Astrocyte (in vitro differentiated cells and primary cell): ENCODE measurements at places on chromosomes 12 and 14. TPM values are rescaled to one million over a fixed set of nuclear protein-coding genes. Genes with fewer than 3 reads are reported as not detected.
A peak's percentile ranks its signal among the peaks of the same experiment; 100 is the strongest.

The CD63 gene
- 965 and 1,014 TPM in 2 replicates for total RNA-seq

The KLRK1 gene
- total RNA-seq: 0.73 and 1.1 TPM in 2 replicates

The HVCN1 gene
- total RNA-seq: 0.94 and 1.0 TPM in 2 replicates

The PIWIL1 gene
- total RNA-seq: not detected in 2 replicates

The PRB2 gene
- total RNA-seq: not detected in 2 replicates

The LRTM2 gene
- not detected in 2 replicates for total RNA-seq

The AKAP3 gene
- total RNA-seq: 0.94 and 1.4 TPM in 2 replicates

The CCDC177 gene
- total RNA-seq: not detected in 2 replicates

The RNASE3 gene
- not detected in 2 replicates for total RNA-seq

The RASSF8 gene
- total RNA-seq: 24.2 and 39.5 TPM in 2 replicates

The OR4K5 gene
- not detected in 2 replicates for total RNA-seq

DNA sequence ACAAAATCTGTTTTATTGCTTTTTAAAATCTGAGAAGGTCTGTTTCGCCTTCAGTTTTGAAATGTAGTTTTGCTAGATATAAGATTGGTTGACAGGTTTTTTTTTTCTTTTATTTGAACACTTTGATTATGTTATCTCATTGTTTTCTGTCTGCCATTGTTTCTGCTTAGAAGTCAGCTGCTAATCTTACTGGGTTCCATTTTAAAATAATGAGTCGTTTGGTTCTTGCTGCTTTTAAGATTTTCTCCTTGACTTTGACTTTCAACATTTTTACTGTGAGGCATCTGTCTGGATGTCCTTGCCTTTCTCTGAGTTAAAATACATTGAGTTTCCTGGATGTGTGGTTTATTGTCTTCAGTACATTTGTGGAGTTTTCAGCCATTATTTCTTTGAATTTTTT, 56.7 kb downstream of the ADIPOR2 start:
- no peaks in the 10 kb centered on the region for H3K36me3 ChIP-seq

- DNase-seq: no peak
- H3K27ac ChIP-seq: no peak overlapping the region
- H3K36me3 ChIP-seq: no peaks in the 10 kb centered on the region
- H3K4me1 ChIP-seq: no peaks in the 10 kb centered on the region
Measured at GRCh38 chr14:46887144-46887543, 235.6 kb upstream of the RPL10L start.

DNA sequence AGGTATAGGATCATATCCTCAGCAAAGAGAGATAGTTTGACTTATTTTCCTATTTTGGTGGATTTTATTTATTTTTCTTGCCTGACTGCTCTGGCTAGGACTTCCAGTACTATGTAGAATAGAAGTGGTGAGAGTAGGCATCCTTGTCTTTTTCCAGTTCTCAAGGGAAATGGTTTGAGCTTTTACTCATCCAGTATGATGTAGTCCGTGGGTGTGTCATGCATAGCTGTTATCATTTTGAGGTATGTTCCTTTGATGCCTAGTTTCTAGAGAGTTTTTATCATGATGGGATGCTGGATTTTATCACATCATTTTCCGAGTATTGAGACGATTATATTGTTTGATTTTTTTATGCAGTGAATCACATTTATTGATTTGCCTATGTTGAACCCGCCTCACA, 97.2 kb downstream of the MGAT4C start:
- no peak overlapping the region for H3K27ac ChIP-seq
- no peaks in the 10 kb centered on the region for H3K36me3 ChIP-seq
- H3K4me3 ChIP-seq: no peak overlapping the region
- H3K4me1 ChIP-seq: no peaks in the 10 kb centered on the region
- peak; percentile 42 for DNase-seq

GRCh38 chr14:59292028-59292427, 103.6 kb downstream of the DAAM1 start:
- no peaks in the 10 kb centered on the region for H3K27me3 ChIP-seq
- peaks cover 13% of the 10 kb centered on the region for H3K4me1 ChIP-seq

DNA sequence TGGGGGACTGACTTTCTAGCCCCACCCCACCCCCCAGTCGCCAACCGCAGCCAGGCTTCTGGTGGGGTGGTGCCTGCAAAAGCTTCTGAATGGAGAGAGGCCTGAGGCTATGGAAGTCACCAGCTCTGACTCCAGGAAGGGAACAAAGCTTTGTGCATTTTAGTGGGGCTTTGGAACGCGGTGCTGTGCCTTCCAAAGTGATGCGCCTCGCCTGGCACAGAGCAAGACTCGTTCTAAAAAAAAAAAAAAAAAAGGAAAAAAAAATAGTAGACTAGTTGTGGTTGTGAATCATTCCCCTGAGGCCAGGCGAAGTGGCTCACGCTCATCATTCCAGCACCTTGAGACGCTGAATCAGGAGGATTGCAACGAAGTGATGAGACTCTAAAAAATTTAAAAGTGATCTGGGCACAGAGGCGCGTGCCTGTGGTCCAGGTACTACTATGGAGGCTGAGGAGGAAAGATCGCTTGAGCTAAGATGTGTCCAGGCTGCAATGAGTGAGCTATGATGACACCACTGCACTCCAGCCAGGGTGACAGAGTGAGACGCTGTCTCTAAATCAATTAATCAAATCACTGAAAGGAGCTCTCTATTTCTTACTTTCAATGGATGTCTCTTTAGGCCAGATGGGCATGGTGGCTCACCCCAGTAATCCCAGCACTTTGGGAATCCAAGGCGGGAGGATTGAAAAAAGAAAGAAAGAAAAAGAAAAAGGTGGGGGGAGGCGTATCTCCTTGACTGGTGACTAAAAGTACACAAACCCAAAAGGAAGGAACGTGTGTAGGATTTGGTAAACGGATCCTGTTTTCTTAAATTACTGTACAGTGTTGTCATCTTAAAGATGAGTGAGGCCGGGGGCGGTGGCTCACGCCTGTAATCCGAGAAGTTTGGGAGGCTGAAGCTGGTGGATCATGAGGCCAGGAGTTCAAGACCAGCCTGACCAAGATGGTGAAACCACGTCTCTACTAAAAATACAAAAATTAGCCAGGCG, 259.6 kb upstream of the ALG10B start:
- DNase-seq: no peak
- H3K4me1 ChIP-seq: no peaks in the 10 kb centered on the region
- no peak overlapping the region for H3K4me3 ChIP-seq
- H3K27ac ChIP-seq: no peak overlapping the region

GRCh38 chr14:91953170-91953985, 5.9 kb upstream of the FBLN5 start:
- H3K36me3 ChIP-seq: no peaks in the 10 kb centered on the region
- no peaks in the 10 kb centered on the region for H3K27me3 ChIP-seq
- no peak overlapping the region for H3K27ac ChIP-seq

DNA sequence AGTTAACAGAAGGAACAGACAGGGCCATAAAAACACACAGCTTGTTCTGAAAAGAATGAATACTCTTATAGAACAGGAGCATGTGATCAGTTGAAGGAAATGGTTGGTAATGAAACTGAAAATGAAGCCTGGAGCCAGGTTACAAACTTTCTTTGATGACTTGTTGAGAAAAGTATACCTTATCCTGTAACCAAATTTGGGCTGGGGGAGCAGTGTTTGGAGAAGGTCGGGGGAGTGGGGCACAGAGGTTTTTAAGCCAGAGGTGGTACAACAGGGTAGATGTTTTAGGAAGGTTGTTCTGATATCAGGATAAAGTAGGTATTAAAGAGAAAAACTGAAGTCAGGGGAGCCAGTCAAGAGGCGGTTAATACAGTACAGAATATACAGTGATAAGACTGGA, 8.2 kb downstream of the GOLT1B start:
- H3K27ac ChIP-seq: no peak overlapping the region
- no peak overlapping the region for H3K4me3 ChIP-seq
- H3K36me3 ChIP-seq: peaks cover 25% of the 10 kb centered on the region
- H3K4me1 ChIP-seq: no peaks in the 10 kb centered on the region
- no peak for DNase-seq
- no peaks in the 10 kb centered on the region for H3K27me3 ChIP-seq

- H3K27me3 ChIP-seq: no peaks in the 10 kb centered on the region
- peaks cover 3% of the 10 kb centered on the region for H3K36me3 ChIP-seq
- no peak for DNase-seq
- peaks cover 7% of the 10 kb centered on the region for H3K4me1 ChIP-seq
Measured at GRCh38 chr12:19304149-19304750, 135.0 kb upstream of the AEBP2 start.

GRCh38 chr12:94553130-94553519, 93.5 kb upstream of the CEP83 start:
- DNase-seq: peak; percentile 78
- no peak overlapping the region for H3K27ac ChIP-seq
- H3K4me1 ChIP-seq: peaks cover 10% of the 10 kb centered on the region
- H3K36me3 ChIP-seq: no peaks in the 10 kb centered on the region

DNA sequence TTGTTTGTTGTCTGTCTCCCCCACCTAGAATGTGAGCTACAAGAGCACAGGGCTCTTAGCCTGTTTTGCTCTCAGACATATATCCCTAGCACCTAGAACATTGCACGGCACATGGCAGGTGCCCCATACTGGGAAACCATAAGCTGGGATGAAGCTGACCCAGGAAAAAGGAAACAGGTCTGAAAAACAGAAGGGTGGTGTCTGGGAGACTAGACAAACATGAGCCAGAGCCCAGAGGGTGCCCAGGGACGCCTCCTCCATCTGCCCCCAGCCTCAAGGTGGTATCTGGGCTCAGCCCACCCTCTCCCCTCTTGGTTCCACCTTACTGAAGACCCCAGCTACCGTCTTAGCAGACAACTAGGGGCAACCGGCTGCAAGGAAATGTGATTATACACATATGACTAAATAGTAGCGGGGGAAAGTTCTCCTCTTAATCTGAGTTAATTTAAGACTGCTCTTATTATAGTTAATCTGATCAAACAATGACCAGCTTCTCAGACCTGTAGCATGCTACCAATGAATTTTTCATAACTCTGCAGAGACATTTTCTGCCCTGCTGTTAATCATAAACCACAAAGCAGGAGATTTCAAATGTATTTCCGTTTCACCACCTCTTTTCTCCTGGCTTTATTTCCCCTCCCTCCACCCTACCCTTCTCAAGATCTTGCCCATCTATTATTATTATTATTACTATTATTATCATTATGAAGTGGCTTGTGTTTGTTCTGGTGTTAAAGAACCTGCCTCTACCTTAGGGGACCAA, 31.9 kb downstream of the KSR2 start:
- no peaks in the 10 kb centered on the region for H3K27me3 ChIP-seq
- H3K4me3 ChIP-seq: no peak overlapping the region
- H3K27ac ChIP-seq: no peak overlapping the region
- H3K36me3 ChIP-seq: no peaks in the 10 kb centered on the region

GRCh38 chr14:54570047-54570446, 3.1 kb downstream of the SAMD4A start:
- peaks cover 26% of the 10 kb centered on the region for H3K4me1 ChIP-seq
- peaks cover 14% of the 10 kb centered on the region for H3K36me3 ChIP-seq
- H3K27me3 ChIP-seq: no peaks in the 10 kb centered on the region
- DNase-seq: no peak
- H3K4me3 ChIP-seq: peak overlapping the region; percentile 41

- H3K4me3 ChIP-seq: no peak overlapping the region
- DNase-seq: peak; percentile 26
- no peaks in the 10 kb centered on the region for H3K27me3 ChIP-seq
- peaks cover 8% of the 10 kb centered on the region for H3K36me3 ChIP-seq
Measured at GRCh38 chr12:116959845-116960514, 49.2 kb downstream of the FBXW8 start.

DNA sequence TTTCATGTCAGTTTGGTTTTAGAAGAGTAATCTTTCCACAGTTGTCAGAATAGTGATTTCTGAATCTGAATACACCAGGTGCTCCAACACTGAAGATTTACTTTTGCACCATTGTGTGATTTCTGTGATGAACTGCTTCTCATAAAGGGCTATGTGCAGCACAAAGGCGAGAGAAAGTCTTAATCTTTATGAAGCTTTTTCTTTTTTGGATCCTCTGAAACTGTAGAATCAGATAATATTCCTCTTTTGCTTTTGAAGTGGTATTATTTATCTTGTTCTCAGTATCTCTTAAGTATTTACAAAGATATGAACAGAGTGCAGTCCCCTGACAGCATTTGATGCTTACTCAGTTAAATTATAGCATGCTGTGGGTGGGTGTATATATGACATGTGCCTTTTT, 207.8 kb downstream of the NAV3 start:
- no peaks in the 10 kb centered on the region for H3K4me1 ChIP-seq
- no peak overlapping the region for H3K27ac ChIP-seq
- DNase-seq: no peak

GRCh38 chr12:109092497-109093021, 713 bp downstream of the ALKBH2 start:
- H3K36me3 ChIP-seq: peaks cover 5% of the 10 kb centered on the region
- no peak for DNase-seq
- H3K4me3 ChIP-seq: peak overlapping the region; percentile 72
- H3K27ac ChIP-seq: peak overlapping the region; percentile 63

GRCh38 chr12:68377881-68378280, 45.7 kb upstream of the MDM1 start:
- no peaks in the 10 kb centered on the region for H3K4me1 ChIP-seq
- H3K36me3 ChIP-seq: no peaks in the 10 kb centered on the region

DNA sequence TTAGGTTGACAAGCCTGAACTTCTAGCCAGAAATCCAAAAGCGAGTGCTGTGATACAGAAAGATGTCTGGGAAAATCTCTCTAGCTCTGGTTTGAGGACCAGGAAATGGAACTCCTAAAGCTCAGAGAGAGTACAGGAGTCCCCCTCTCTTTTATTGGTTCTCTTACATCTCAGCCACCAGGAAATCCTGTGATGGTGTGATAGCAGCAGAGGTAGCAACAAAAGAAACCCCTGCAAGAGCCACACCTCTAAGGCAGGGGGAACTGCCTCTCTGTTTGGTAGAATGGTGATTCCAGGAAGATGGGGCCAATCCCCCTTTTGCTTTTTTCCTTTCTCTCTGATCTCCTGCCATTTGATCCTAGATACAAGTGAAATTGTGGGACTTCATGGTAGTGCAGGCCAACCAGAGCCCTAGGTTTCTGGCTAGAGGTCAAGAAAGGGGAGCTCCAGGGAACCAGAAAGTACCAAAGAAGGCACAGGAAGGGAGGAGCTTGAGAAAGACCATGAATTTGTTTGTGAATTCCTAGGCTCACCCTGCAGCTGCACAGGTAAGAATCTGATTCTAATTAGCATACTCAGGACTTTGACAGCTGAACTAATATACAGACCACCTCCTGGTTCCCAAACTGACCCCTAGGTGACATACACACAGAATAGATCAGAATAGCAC, 88.5 kb downstream of the PAPLN start:
- no peaks in the 10 kb centered on the region for H3K36me3 ChIP-seq
- DNase-seq: no peak
- no peaks in the 10 kb centered on the region for H3K27me3 ChIP-seq
- H3K4me1 ChIP-seq: no peaks in the 10 kb centered on the region
- H3K27ac ChIP-seq: no peak overlapping the region
- H3K4me3 ChIP-seq: no peak overlapping the region

DNA sequence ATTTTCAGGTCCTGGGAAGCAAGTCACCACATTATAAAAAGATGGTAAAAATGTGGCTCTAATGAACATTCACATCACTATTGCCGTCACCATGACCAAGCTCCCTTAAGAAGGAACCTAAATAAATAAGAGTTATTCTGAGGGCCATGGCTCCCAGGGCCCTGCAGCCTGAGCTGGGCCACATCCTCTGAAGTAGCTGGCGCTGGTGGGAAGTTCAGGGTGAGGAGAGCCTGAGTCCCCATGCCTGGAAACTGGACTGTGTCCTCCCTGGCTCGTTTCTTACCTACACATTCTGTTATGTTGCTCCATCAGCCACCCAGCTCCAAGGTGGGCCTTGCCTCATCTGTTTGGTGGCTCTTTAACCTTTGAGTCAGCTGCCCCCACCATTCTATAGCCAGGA, 42.5 kb downstream of the TSPAN11 start:
- H3K4me3 ChIP-seq: no peak overlapping the region
- no peak for DNase-seq
- H3K27ac ChIP-seq: no peak overlapping the region
- H3K4me1 ChIP-seq: no peaks in the 10 kb centered on the region
- H3K36me3 ChIP-seq: no peaks in the 10 kb centered on the region
- peaks cover under 1% of the 10 kb centered on the region for H3K27me3 ChIP-seq
